ENCODE measurements at places on chromosomes 1 and 21.

- H3K36me3 ChIP-seq = no peaks in the 10 kb centered on the region
- H3K27ac ChIP-seq = peak overlapping the region; percentile 14
- DNase-seq = no peak
- H3K27me3 ChIP-seq = no peaks in the 10 kb centered on the region
- no peak overlapping the region for H3K4me3 ChIP-seq
Measured at GRCh38 chr1:98323388-98323787, 338.1 kb upstream of the SNX7 start.

DNA sequence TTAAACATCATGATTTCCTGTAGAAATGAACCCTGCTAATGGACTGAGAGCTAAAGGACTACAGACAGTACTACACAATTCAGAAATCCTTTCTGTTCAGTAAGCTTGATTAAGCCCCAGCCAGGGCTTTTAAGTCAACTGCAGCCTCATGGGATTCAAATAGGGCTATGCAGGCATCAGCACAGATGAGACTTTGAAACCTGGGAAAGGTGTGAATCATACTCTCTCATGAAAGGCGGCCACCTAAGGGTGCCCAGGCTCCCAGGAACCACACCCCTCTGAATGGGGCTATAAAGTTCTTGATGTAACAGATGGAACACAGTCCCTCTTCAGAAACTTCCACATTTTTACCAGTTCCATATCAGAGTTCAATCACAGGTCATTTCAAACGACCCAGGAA lies 7.6 kb downstream of the SIPA1L2 start:
- H3K4me3 ChIP-seq = no peak overlapping the region
- H3K27me3 ChIP-seq = no peaks in the 10 kb centered on the region
- no peaks in the 10 kb centered on the region for H3K36me3 ChIP-seq
- no peak overlapping the region for H3K27ac ChIP-seq
- peaks cover 5% of the 10 kb centered on the region for H3K4me1 ChIP-seq
- no peak for DNase-seq

DNA sequence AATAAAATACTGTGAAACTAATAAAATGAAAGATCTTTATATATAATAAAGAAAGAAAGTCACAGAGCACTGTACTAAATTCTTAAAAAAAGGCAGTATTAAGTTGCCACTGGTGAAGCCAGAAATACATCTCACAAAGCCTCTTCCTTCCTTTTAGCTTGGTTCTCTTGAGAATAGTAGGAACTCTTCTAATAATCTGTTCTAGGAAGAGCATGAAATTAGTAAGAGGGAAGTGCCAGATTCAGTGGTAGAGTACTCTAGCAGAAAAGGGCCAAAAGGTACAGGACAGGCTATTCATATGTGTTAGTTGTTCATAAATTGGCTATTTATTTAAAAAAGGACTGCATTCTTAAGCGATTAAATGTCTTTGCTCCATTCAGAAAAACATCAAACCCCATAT lies 33.7 kb downstream of the CTTNBP2NL start:
- no peak overlapping the region for H3K27ac ChIP-seq
- no peaks in the 10 kb centered on the region for H3K4me1 ChIP-seq
- no peak for DNase-seq
- no peak overlapping the region for H3K4me3 ChIP-seq

DNA sequence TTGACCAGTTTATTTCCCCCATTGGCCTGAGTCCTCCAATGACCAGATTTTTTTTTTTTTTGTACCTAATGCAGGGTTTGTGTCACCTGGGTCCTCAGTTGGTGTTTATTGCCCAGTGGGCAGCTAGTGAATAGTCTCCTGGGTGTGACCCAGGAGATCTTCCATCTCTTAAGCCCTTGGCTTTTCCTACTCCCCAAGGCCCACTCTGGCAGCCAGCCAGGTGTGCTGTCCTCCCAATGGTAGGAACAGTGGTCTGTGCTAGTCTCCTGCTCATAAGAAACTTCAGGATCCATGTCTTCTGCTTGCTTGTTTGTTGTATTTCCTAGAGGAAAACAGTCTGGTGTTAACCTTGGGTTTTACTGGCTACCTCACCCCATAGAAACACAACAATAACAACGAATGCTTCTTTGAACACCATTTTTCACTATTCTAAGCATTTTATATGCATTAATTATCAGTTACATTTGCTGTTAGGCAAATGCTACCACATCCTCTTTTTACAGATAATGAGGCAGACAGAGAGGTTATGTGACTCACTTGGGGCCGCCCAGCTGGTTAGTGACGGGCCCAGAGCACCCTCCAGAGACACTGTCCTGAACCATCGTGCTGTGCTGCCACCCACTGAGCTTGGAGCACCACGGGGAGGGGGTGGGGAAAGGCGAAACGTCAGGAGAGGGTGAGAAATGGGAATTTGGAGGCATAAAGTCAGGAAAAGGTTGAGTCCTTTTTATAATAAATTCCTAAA lies 107.5 kb downstream of the HIVEP3 start:
- H3K27me3 ChIP-seq = no peaks in the 10 kb centered on the region
- no peak overlapping the region for H3K27ac ChIP-seq
- no peaks in the 10 kb centered on the region for H3K4me1 ChIP-seq

- peaks cover 7% of the 10 kb centered on the region for H3K4me1 ChIP-seq
- no peak overlapping the region for H3K27ac ChIP-seq
- peaks cover 20% of the 10 kb centered on the region for H3K36me3 ChIP-seq
- peak overlapping the region; percentile 63 for H3K4me3 ChIP-seq
Measured at GRCh38 chr1:84480650-84481049, 1.6 kb downstream of the RPF1 start.

DNA sequence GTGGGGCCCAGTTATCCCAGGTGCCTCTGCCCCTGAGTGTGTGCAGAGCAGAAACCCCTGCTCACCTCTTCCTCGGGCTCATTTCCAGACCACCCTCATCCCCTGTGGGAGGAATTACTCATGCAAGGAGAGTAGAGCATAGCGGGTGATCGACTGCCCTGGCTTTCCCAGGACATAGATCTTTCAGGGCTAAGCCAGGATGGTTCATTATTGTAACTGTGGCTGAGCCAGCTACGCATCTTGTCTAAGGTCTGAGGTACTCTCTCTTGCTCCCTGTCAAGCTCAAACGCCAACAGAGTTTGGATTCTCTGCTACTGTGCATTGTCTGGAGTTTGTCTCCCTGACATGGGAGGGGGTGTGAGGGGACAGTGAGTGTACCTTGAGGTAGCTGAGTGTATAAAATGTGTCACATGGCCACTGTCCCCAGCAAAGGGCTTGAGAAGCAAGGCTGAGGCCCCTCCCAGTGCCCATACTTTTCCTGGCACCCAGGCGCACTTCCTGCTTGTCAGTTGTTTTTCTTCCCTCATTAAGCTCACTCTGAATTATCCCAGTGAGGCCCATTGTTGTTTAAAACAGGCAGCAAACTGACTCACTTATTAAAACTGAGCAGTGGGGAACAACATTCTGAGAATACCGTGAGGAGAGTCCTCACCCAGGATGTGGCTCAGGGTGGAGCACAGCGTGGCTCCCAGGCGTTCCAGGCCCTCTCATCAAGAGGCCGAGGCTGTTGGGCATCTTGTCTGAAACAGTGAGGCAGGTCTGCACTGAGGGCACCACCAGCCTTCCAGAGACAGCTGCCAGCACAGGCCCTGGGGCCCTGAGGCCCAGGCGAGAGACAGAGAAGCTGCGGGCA lies 92.9 kb downstream of the LAMC2 start:
- no peaks in the 10 kb centered on the region for H3K27me3 ChIP-seq
- no peak overlapping the region for H3K4me3 ChIP-seq
- H3K36me3 ChIP-seq = no peaks in the 10 kb centered on the region

GRCh38 chr1:197692965-197693364 lies 82.3 kb downstream of the DENND1B start:
- peaks cover 11% of the 10 kb centered on the region for H3K4me1 ChIP-seq
- peaks cover 4% of the 10 kb centered on the region for H3K36me3 ChIP-seq
- H3K4me3 ChIP-seq = no peak overlapping the region
- no peak for DNase-seq
- no peaks in the 10 kb centered on the region for H3K27me3 ChIP-seq
- no peak overlapping the region for H3K27ac ChIP-seq

GRCh38 chr1:96362623-96363022 lies 359.0 kb upstream of the PTBP2 start:
- no peaks in the 10 kb centered on the region for H3K36me3 ChIP-seq
- H3K4me1 ChIP-seq = peaks cover 3% of the 10 kb centered on the region
- H3K27me3 ChIP-seq = no peaks in the 10 kb centered on the region
- no peak overlapping the region for H3K27ac ChIP-seq
- DNase-seq = no peak

DNA sequence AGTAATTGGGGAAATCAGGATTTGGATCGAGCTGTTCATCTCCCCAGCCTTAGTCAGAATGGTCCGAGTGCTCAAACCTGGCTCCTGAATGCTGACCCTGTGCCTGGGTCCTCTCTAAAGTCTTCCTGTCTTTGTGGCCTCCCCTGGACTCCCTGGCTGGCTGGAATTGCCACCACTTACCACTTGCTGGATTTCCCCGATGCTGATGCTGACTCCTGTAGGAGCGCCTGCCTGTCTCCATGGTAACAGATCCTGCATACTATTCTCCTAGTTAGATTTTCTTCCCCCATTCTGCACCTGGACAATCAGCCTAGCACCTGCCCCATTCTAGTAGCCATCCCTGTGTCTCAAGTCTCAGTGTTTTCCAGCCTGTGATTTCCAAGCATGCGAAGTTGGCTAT lies 382.2 kb upstream of the ESRRG start:
- no peak for DNase-seq
- H3K4me1 ChIP-seq = no peaks in the 10 kb centered on the region
- no peak overlapping the region for H3K4me3 ChIP-seq
- no peaks in the 10 kb centered on the region for H3K36me3 ChIP-seq
- H3K27me3 ChIP-seq = no peaks in the 10 kb centered on the region

- peaks cover 4% of the 10 kb centered on the region for H3K4me1 ChIP-seq
- H3K27ac ChIP-seq = no peak overlapping the region
- no peak overlapping the region for H3K4me3 ChIP-seq
- no peak for DNase-seq
Measured at GRCh38 chr1:209628618-209629299, 23.5 kb downstream of the LAMB3 start.

DNA sequence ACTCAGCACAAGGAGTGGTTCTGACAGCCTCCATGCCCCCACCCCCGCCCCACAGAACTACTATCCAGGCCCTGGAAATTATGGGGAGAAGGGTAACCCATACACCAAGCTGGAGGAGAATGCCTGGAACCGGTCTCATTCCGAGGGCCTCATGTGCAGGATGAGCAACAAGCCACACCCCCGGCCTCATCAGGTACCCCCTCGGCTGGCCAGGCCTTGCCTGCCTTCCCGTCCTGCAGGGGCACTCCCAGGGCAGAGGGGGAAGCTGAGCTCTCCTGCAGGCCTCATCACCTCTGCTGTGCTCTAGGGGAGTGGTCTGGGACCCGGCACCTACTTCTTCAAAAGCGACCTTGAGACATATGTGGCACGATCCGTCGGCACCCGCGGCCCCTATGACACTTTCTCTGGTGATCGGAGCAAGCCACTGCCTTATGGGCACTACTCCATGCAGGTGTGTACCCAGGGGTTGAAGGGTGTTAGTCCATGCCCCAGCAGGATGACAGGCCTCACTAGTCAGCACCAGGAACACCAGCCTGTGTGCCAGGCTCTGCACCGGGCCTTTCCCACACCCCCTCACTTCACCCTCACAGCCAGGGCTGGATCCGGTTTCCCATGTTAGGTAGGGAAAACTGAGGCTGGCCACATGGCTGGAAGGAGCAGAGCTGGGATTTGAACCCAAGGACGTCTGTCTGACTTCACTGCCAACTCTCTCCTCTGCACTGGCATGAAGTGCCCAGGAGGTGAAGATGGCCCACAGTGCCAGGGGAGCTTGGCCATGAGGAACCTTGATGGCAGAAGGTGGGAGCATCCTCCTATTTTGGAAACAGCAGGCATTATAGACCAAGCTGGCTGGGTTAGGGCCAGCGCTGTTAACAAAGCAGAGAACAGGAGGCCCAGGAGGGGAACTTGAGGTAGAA lies 10.9 kb upstream of the TTC22 start:
- H3K36me3 ChIP-seq = no peaks in the 10 kb centered on the region
- H3K27me3 ChIP-seq = no peaks in the 10 kb centered on the region
- no peak overlapping the region for H3K4me3 ChIP-seq
- no peak overlapping the region for H3K27ac ChIP-seq
- no peak for DNase-seq
- H3K4me1 ChIP-seq = no peaks in the 10 kb centered on the region

GRCh38 chr1:18875107-18875795 lies 15.8 kb upstream of the TAS1R2 start:
- H3K27ac ChIP-seq = no peak overlapping the region
- DNase-seq = peak; percentile 85
- H3K27me3 ChIP-seq = no peaks in the 10 kb centered on the region
- no peaks in the 10 kb centered on the region for H3K4me1 ChIP-seq
- peaks cover 12% of the 10 kb centered on the region for H3K36me3 ChIP-seq
- H3K4me3 ChIP-seq = no peak overlapping the region

All from tibial artery (tissue), 4 donors.